ENCODE measurements at places on chromosomes 5 and 9.

GRCh38 chr5:582936-583635, 29.1 kb upstream of the CEP72 start:
- DNase-seq, result no peak

DNA sequence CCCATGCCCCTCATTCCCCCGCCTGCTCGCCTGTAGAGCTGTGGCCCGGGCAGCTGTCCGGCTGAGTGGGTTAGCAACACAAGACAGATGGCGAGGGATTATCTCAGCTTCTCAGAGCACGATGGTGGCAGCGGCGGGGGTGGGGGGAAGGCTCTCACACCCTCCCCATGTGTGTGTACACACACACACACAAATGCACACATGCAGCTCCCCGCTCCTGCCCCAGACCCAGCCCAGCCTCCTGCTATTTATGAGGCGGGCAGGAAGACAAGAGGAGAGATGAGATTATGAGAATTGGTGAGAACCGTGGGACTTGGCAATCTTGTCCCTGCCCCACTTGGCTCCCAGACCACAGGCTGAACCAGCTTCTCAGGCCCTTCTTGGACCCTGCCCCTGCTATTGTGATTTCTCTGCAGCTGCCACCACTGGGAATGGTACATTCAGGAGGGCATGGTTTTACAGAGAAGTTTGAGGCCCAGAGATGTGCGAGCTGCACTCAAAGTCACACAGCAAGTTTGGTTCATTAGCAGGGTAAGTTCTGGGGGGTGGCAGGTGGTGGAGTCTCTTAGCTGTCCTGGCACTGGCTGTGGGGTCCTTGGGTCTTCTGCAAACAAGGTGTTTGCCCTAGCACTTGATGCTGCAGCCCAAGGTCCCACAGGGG, 51.0 kb upstream of the PSD2 start:
- DNase-seq, result peak; percentile 81

DNA sequence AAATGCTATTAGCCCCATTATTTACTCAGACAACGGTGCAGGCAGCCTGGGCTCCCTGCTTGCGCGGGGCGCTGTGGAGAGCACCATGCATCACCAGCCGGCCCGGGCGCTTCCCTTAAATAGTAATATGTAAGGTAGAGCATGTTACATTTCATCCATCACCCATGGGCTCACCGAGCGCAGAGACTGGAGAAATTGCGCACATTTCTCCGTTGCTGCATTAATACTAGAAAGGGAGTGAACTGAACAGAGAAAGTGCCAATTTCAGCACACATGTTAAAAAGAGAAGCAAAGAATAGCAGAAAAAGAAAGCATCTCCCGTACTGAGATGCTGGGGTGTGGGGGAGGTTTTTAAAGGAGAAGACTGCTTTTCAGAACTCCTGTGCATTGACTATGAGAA, 400.3 kb downstream of the ZSWIM6 start:
- no peak for DNase-seq

DNA sequence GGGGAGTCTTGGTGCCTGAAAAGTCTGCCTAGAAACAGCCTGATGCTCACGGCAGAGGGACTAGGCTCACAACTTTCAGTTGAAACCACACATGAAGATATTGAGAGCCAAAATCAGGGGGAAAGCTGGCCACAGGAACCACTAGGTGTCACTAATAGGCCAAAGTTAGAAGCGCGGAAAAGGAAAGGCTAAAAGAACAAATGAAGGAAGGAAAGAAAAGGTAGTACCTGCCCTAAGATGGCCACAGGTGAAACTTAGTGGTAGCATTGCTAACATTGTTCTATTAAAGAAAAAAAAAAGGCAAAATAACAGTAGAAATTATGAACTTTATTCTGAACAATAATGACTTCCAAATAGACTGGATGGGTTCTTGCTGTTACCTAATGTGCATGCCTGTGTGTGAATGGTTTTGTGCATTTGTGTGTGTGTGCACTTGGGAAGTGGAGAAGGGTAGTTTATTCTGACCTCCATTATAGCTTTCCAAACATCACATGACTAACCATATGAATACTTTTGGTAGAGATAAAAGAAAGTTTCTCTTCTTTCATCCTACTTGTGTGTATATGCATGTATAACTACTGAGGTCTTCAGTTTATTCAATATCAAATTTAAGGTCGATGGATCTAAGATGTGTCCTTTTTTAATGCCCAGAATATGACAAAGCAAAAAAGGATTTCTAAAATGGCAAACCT, 2.1 kb upstream of the RFESD start:
- peak; percentile 39 for DNase-seq

- no peak for DNase-seq
Measured at GRCh38 chr9:86756576-86757381, 190.5 kb downstream of the GAS1 start.

DNA sequence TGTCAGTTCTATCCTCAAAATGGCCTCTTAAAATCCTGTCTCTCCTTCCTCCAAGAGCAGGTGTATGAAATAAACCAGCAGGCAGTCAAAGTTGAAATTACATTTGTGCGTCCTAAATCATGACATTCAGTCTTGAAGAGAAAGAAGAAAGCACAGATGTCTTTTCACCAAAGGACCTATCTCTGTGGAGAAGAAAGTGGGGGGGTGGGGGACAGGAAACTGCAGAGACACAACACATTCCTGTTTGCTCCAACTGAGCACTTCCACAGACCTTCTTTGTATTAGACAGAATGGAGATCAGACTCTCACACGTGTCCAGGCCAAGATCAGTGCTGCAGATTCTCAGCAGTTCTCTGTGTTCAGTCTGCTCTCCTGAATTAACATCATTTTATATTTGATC, 471.9 kb upstream of the RGMB start:
- DNase-seq, result peak; percentile 29

DNA sequence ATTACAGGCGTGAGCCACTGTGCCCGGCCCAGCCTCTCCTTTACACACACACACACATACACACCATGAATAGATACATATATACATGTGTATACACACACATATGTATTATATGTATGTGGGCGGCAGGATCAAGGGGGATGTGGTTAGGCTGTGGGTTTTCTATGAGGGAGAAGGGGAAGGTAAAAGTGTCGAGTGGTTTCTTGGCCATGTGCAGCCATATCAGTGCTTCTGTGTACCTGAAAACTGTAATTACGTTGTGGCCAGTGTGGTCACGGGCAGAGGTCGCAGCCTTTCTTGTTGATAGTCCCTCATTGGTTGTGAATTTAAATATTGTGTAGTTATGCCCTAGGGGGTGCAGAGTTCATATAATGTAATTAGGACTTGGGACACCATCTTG, 16.5 kb downstream of the CDK20 start:
- DNase-seq, result no peak

DNA sequence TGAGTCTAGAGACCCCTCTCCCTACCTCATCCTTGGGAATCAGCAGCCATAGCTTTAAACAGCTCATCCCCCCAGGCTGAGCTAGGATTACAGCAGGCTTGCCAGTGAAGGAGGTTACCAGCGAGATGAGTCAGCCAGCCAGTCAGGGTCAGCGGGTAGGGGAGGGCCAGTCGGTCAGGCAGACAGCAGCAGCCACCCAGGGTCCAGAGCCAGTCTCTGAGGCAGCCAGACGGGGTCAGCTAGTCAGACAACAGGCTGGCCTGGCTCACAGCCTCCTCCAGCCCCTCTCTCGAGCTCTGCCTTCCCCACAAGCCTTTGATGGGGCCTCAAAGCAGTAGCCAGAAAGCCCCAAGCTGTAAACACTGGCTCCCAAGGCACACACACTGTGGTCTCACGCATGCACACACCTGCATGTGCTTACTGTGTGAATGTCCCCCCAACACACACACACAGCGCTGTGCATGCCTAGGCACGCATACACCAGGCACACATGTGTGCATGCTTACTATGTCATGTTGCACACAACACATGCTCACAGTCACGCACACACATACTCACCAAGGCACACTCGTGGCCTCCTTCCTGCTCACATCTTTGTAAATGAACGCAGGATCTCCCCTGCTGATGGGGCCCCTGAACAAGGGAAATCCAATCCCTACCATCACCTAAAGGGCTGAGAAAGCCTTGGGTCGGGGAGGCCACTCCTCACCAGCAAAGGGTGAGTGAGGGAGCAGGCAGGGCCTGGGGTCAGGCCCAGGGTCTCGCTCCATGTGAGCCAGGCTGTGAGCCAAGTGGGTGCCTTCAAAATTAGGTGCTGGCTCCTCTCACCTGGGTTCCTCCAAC, 28.2 kb upstream of the CPLX2 start:
- no peak for DNase-seq

GRCh38 chr9:81103597-81104471, 585.5 kb downstream of the TLE1 start:
- no peak for DNase-seq

DNA sequence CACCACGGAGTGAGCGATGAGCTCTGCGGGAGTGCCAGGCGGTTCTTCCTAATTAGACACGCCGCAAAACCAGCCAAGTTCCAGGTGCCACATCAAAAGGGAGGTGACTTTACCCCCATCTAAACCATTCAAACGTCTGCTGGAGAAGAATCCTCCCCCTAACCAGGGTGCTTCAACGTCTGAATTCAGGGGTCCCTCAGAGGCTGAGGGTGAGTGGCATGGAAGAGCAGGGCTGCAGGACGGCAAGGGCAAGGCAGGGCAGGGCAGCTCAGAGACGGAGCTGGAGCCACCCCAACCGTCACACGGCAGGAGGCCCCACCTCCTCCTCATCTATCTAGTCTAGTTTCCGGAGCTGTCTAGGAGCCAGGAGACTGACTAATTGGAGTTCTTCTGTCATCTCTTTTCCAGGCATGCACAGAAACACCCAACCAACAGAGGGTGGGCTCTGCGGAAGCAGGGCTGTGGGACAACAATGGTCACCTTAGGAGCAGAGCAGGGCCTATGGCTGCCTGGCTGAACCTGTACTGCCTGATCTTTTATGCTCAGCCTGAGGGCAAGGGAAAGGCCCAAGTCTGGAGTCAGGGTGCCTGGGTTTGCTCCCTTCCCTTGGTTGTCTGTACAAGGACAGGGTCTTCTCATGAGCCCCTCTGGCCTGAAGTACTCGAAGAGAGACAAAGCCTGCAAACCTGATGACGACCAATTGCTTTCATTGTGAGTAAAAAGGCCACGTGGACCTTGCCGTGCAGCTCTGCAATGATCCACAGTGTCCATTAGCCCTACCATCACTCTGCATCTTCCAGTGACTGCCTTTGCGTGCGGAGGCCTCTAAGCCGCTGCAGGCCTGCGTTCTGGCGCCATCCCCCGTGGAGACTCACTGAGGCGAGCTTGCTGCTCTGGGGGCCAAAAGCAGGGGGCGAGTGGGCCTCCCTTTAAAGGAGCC, 81.0 kb upstream of the SLC25A51 start:
- DNase-seq, result peak; percentile 49

DNA sequence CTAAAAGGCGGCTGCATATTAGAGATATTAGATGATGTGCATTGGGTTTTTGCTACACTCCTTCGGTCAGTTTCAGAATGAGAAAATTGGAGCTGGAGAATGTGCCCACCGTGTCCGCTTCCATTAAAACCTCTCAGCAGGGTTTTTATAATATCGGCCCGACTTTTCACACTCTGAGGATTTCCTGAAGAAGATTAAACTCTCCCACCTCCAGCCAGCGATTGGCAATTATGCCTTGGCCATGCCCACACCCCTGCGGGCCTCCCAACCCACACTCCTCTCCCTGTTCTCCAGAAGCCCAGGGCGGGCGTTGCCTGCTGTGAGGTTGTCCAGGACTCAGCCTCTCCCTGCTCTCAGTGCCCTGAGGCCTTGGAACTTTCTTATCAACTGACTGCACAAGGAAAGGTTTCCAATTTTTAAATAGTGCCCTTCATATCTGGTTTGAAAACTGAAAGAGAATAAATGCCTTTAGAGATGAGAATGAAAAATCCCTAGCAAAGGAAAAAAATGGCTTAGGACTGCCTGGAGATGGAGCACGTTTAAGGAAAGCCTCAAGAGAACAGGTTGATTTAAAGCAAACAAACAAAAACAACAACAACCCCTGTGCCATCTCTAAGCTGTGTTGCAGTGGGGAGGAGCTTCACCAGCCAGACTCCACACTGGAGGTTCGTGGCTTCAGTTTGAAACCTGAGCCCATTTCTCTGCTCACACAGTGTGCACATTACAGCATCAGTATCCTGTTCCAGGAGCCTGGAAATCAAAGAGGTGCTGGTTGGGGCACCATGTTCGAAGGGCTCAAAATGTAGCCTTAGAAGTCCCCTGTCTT, 292.9 kb downstream of the NSG2 start:
- DNase-seq, result no peak

DNA sequence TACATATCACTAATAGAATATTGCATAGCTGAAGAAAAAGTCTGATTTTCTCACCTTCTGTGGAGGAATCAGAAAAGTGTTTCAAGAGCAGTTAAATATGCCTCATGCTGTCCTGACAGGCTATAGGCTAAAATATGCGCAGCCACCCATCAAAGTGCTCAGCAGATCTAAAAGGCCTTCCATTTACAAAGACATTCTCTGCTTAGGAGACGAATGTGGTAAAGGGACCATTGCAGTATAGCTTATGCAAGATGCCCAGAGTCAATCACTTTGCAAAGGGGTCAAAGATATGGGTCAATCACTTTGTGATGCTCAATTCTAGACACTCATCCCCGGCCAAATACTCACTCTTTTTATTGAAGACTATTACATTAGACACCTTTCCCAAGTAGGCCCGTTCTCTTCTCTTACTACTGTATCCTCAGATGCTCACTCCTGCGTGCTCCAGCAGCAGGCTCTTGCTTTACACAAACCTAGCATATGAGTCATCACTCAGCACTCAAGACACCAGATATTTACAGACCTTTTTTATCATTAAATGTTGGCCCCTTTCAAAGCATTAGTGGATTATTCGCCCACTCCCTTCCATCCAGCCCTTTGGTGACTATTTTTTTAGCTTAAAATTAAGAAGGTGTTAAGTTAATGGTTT, 568.2 kb upstream of the CDH18 start:
- no peak for DNase-seq

GRCh38 chr9:106892632-106893031, 29.7 kb downstream of the ZNF462 start:
- DNase-seq, result no peak

DNA sequence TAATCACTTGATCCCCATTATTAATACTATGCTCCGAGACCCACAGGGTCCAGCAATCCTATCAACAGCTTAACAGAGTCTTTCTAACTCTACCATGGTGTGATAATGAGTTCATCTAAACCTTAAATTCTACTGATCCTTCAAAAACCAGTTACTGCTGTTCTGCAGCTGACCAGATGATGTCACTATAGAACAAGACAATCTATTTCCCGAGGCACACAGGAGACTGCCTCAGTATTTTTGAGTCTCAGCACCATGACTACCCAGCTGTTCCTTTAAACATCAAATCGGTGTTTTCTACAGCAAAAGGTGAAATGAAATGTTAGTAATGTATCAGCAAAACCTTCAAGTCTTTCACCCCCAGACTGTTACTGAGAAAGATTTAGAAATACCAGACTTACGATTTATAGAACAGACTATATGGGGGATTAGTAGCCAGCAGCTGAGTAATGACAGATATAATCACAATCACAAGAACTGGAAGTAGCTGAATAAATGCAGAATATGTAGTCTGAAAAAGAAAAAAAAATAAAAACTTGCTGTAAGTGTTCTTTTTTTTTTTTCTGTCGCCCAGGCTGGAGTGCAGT, 16.9 kb downstream of the DNAJC18 start:
- DNase-seq, result peak; percentile 57

DNA sequence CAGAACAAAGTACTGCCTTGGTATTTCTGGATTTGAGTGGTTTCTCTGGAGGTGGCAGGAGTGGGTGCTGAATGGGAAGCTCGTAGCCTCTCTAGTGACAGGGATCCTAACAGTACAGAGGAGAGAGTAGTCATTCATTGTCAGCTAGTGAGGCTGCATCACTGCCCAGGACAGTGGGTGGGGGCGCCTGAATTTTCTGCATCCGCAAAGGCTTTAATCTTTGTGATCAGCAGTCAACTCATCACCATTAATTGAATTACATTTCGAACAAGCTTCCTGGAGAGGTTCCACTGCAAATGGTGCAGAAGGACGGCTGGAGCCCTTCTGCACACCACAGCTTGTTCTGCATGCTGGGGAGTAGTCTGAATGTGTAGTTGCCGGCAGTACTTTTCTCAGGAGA, 77.5 kb downstream of the HSPA4 start:
- DNase-seq, result no peak
